ENCODE measurements at places on chromosomes 5 and 9. TPM values are rescaled to one million over a fixed set of nuclear protein-coding genes. Genes with fewer than 3 reads are reported as not detected.

The DNAH5 gene
- 2.1 TPM for polyA plus RNA-seq

DNA sequence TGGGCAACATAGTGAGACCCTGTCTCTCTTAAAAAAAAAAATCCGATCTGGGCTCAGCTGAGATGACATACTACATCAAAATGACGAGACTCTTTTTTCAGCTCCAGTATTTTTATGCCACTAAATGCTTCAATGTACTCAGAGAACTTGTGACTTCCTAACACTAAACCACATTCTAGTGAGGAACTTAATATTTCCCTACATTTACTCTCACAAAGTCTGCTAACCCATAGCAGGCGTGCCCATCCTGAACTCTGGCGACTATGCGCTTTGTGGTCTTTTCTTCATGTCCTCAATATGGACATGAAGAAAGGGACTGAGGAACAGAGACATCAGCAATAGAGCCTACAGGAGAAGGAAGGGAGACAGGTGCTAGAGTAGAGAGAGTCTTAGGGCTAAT is 41.3 kb downstream of the ITK start:
- no peak overlapping the region for H3K4me3 ChIP-seq
- H3K36me3 ChIP-seq, result no peaks in the 10 kb centered on the region
- DNase-seq, result no peak

DNA sequence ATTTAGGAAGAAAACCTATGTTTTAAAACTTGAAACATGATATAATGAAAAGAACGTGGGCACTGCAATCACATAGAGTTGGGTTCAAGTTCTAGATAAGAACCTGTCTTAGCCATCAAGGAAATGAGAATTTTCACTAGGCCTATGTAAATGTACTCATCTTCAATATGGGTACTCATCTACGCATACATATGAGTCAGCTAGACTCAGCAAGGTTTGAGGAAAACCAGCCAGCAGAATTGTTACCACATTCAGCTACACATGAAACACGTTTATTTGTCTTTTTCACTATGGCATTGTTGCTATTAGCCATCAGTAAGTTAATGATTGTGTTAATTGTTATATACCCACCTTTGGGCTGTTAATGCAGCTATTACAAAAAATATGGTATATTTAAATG is 146.3 kb downstream of the CHSY3 start:
- DNase-seq, result no peak
- no peaks in the 10 kb centered on the region for H3K4me1 ChIP-seq
- H3K27ac ChIP-seq, result no peak overlapping the region
- H3K27me3 ChIP-seq, result no peaks in the 10 kb centered on the region
- H3K4me3 ChIP-seq, result no peak overlapping the region

DNA sequence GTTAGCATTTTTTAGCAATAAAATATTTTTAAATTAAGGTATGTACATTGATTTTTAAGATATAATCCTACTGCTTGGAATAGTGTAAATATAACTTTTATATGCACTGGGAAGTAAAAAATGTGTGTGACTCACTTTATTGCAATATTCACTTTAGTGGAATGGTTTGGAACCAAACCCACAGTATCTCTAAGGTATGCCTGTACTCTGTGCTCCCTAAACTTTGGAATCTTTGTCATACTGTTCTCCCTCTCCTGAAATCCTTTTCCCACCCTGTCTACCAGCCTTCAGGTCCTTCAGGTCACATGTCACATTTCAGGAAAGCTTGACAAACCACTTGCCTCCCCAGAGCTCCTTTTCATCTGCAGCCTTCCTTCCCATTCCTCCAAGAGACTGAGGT is 308.7 kb downstream of the SPOCK1 start:
- H3K4me3 ChIP-seq, result no peak overlapping the region
- H3K27ac ChIP-seq, result no peak overlapping the region
- H3K27me3 ChIP-seq, result no peaks in the 10 kb centered on the region
- peaks cover 6% of the 10 kb centered on the region for H3K4me1 ChIP-seq
- H3K36me3 ChIP-seq, result no peaks in the 10 kb centered on the region

GRCh38 chr5:150246835-150247234 is 42.7 kb downstream of the CAMK2A start:
- no peaks in the 10 kb centered on the region for H3K27me3 ChIP-seq
- peaks cover 60% of the 10 kb centered on the region for H3K36me3 ChIP-seq
- no peak for DNase-seq
- peaks cover 13% of the 10 kb centered on the region for H3K4me1 ChIP-seq
- H3K27ac ChIP-seq, result no peak overlapping the region

GRCh38 chr9:3397766-3398165 is 128.0 kb downstream of the RFX3 start:
- no peaks in the 10 kb centered on the region for H3K4me1 ChIP-seq
- no peak overlapping the region for H3K4me3 ChIP-seq
- peaks cover 3% of the 10 kb centered on the region for H3K36me3 ChIP-seq
- no peaks in the 10 kb centered on the region for H3K27me3 ChIP-seq
- DNase-seq, result no peak
- no peak overlapping the region for H3K27ac ChIP-seq

DNA sequence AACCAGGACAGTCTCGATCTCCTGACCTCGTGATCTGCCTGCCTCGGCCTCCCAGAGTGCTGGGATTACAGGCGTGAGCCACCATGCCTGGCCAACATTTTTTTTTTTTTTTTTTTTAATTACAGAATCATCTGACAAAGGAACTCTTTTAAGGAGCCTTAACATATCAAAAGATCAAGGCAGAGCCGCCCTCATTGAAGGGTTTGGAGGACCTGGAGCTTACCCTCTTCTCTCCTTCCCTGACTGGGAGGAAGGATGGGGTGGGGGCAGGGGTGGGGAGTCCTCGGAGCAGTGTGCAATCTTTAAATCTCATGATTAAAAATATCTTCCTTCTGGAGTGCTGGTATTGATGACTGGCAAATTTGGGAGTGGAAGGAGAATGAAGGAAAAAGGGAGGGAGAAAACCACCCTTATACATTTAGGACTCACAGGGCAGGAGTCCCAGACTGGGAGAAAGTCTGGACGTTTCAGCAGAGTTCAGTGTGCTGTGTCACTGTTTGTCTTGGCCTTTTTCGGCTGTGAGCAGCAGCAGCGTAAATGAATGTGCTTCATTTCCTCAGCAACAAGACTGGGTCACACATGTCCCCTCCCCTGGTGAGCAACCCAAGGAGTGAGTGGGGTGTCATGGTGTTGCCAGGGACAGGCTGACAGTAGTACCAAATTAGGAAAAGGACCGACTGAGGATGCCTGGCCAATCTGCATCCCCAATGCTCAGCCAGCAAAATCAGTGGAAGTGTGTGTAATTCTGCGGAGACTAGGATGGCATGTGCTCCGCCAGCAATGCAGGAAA is 115.3 kb upstream of the BNC2 start:
- DNase-seq, result peak; percentile 52
- peaks cover 2% of the 10 kb centered on the region for H3K27me3 ChIP-seq
- H3K36me3 ChIP-seq, result no peaks in the 10 kb centered on the region
- H3K4me3 ChIP-seq, result no peak overlapping the region
- H3K27ac ChIP-seq, result no peak overlapping the region

GRCh38 chr5:41716382-41716781 is 153.8 kb downstream of the OXCT1 start:
- H3K4me3 ChIP-seq, result no peak overlapping the region
- no peaks in the 10 kb centered on the region for H3K27me3 ChIP-seq
- H3K36me3 ChIP-seq, result no peaks in the 10 kb centered on the region

GRCh38 chr5:36569491-36569890 is 36.9 kb upstream of the SLC1A3 start:
- peak overlapping the region; percentile 82 for H3K27ac ChIP-seq
- H3K4me3 ChIP-seq, result no peak overlapping the region
- H3K4me1 ChIP-seq, result no peaks in the 10 kb centered on the region

The PCDHB13 gene
- polyA plus RNA-seq, result 5.0 TPM

DNA sequence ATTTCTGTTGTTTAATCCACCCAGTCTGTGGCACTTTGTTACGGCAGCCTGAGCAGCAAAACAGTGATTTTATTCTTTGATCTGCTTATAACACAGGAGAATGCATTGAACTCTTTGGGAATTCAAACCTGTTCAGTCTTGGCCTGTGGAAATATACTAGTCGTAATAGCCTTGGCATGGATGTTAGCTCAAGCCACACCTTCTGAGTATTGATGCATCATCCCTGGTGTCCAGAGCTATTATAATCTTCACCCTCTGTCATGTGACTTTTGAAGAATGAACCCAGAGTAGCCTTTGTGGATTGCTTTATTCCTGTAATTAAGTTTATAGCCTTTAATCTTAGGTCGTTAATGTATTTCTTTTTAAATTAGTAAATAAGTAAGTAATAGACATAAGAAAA is 50.8 kb upstream of the TEX48 start:
- H3K4me1 ChIP-seq, result no peaks in the 10 kb centered on the region
- no peak for DNase-seq
- no peak overlapping the region for H3K4me3 ChIP-seq
- no peak overlapping the region for H3K27ac ChIP-seq
- no peaks in the 10 kb centered on the region for H3K36me3 ChIP-seq

The EFNA5 gene
- polyA plus RNA-seq, result 17.0 TPM

- no peak for DNase-seq
- H3K27ac ChIP-seq, result no peak overlapping the region
- no peak overlapping the region for H3K4me3 ChIP-seq
- H3K27me3 ChIP-seq, result no peaks in the 10 kb centered on the region
- no peaks in the 10 kb centered on the region for H3K36me3 ChIP-seq
These were observed 310.9 kb downstream of the ACTL7B start for GRCh38 chr9:108544866-108545265.

- peaks cover 36% of the 10 kb centered on the region for H3K27me3 ChIP-seq
- no peak overlapping the region for H3K27ac ChIP-seq
- DNase-seq, result no peak
- no peak overlapping the region for H3K4me3 ChIP-seq
- no peaks in the 10 kb centered on the region for H3K36me3 ChIP-seq
- peaks cover 37% of the 10 kb centered on the region for H3K4me1 ChIP-seq
These were observed 7.5 kb downstream of the UNC5A start for GRCh38 chr5:176817841-176818377.

The MARCHF3 gene
- 27.5 TPM for polyA plus RNA-seq

DNA sequence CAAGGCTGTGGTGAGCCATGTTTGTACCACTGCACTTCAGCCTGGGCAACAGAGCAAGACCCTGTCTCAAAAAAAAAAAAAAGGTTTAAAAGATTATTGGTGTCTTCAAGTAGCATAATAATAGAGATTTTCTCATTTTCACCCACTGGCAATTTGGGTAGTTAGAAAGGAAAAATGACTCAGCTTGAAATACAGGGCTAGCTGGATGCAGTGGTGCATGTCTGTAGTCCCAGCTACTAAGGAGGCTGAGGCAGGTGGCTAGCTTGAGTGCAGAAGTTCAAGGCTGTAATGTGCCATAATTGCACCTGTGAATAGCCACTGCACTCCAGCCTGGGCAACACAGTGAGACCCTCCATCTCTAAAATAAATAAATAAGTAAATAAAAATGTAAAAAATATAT is 111.1 kb downstream of the ARRDC3 start:
- H3K4me3 ChIP-seq, result no peak overlapping the region
- H3K27me3 ChIP-seq, result no peaks in the 10 kb centered on the region
- no peak overlapping the region for H3K27ac ChIP-seq

The MYORG gene
- polyA plus RNA-seq, result 26.5 TPM

- H3K36me3 ChIP-seq, result peaks cover 24% of the 10 kb centered on the region
- no peak overlapping the region for H3K4me3 ChIP-seq
- DNase-seq, result no peak
- H3K27me3 ChIP-seq, result no peaks in the 10 kb centered on the region
- peaks cover 25% of the 10 kb centered on the region for H3K4me1 ChIP-seq
These were observed 19.0 kb downstream of the NACC2 start for GRCh38 chr9:136075881-136076678.

DNA sequence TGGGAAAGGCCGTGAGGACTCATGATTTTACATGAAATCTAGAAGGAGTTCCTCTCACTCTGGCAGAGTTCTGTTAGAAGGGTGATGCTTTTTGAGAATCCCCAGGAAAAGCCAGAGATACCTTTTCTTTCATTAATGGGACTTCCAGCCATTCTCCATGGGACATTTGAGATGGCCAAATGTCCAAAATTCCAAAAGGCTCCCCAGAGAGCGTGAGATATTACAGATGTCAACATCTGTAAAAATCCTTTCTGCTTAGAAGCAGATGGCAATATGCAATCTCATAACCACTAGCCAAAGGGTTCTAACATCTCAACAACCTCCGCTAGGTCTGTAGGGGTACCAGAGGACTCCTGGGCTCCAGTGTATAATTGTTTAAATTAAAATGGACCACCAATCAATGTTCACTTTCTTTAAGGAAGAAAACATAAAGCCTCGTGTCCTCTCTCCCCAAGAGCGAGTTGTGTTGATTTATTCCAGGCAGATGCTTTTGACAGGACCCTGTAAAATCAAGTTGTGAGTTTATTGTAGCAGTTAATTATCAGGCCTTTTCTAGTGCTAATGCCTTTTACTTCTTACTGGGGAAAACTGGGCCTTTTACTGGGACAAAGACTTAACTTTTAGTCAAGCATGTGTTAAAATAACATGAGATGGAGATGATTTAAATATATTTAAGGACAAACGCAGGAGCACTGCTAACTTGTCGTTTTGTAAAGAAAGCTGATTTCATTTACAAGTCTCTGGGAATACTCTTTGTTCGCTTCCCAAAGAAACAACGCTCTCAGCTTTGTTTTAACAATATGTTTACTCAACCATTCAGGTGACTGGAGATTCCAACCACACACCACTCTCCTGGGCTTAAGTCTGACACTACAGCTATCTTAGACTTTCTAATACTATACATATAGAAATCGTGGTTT is 4.8 kb downstream of the GAS1 start:
- H3K27me3 ChIP-seq, result peaks cover 9% of the 10 kb centered on the region
- H3K4me1 ChIP-seq, result peaks cover 10% of the 10 kb centered on the region
- H3K4me3 ChIP-seq, result no peak overlapping the region

- peaks cover 15% of the 10 kb centered on the region for H3K4me1 ChIP-seq
- no peaks in the 10 kb centered on the region for H3K27me3 ChIP-seq
- DNase-seq, result no peak
These were observed 3.7 kb downstream of the ROPN1L start for GRCh38 chr5:10445352-10445751.

DNA sequence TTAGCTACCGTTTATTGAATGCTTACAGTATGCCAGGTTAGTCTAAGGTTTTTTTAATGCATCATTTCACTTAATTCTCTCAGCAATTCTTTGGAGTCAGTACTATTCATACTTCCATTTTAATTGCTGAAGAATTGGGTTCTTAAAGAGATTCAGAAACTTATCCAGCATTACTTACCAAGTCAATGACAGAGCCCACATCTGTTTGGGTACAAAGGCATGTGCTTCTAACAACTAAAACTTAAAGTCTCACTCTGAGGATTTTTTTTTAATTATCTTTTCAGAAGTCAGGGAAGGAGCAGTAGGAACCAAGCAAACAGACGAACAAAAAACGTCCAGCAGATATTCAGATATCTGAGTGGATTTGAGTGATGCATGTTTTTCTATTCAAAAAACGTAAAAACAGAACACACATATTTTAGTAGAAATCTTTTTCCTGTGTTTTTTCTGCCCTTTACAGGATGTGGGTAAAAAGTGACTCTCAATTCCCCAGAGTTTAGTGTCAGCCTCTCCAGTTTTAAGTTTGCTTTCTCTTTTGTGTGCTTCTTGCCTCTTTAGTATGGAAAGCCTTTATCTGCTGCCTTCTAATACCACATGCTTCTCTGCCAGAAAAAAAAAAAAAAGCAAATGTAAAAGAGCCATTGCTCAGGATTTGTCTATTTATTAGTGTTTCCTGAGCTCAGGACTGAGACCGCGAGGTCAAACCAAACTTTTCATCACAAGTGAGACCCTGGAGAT is 118.0 kb downstream of the PRKACG start:
- DNase-seq, result no peak
- H3K4me1 ChIP-seq, result no peaks in the 10 kb centered on the region
- no peaks in the 10 kb centered on the region for H3K36me3 ChIP-seq
- no peaks in the 10 kb centered on the region for H3K27me3 ChIP-seq
- no peak overlapping the region for H3K4me3 ChIP-seq
- H3K27ac ChIP-seq, result no peak overlapping the region

Data from spinal cord (tissue), 10 donors.